ENCODE measurements at places on chromosomes 3 and 15.

DNA sequence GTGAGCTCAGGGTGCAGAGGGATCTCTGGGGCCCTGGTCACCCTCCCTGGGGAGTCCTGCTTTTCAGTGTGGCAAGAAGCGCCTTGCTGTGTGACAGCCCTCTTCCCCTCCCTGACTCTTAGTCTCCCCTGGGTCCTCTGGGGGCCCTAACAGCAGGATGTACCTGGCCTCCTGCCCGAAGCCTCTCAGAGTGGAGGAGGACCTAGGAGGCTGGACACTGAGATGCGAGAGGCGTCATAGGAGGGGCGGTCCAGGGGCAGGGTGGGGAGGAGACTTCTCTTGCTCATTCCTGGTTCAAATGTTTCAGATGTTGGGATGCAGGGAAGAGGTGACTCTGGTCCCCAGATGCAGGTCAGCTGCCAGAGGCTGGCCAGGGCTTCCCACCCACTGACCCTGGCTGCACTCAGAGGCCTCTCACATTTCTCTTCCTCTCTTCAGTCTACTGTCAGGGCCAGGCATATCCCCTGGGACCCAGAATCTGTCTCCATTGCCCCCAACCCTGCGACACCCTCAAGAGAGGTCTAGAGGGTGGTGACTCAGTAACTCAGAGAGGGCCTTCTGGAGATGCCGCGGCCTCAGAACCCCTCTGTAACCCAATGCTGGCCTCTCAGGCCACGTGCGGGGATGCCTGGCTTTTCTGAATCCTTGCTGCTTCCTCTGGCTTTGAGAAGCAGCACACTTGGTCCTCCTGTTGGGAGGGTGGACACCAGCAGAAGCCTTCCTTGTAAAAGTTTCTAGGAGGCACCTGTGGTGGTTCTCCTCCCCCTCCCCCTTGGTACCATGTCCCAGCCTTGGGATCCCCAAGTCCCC is 25.9 kb downstream of the SNX33 start:
- peak; percentile 77 for DNase-seq

DNA sequence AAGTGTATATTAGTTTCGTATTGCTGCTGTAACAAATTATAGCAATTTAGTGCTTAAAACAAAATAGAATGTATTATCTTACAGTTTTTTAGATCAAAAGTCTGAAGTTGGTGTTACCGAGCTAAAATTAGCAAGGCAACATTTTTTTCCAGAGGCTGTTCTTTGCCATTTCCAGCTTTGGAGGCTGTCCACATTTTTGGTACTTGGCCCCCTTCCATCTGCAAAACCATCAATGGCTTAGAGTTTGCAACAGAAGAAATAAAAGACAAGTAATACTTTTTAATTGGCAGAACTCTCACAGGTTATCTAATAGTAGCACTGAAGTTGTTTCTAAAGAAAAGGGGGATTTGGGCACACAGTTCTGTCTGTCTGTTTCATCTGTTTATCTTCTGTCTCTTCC is 1248.5 kb downstream of the ROBO1 start:
- DNase-seq, result no peak

GRCh38 chr15:91855684-91856489 is 2.4 kb downstream of the SLCO3A1 start:
- no peak for DNase-seq

GRCh38 chr3:59994732-59995304 is 945.0 kb upstream of the CFAP20DC start:
- DNase-seq, result no peak

DNA sequence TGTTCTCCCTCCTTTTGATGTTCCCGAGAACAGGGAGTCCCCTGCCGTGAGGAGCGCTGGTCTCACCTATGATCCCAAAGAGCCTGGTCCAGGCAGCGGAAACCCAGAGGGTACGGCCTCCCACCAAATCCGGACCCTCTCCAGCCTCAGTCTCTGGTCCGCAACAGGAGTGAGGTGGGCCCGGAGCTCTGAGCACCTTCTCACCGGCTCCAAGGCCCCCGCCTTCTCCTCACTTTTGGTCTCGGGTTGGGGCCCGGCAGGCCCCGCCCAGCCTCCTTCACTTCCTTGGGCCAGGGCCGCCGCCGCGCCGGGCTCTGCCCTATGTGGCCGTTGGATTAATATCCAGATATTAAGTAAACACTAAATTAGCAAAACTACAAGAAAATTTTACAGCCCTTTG is 5.7 kb upstream of the SKOR1 start:
- no peak for DNase-seq

DNA sequence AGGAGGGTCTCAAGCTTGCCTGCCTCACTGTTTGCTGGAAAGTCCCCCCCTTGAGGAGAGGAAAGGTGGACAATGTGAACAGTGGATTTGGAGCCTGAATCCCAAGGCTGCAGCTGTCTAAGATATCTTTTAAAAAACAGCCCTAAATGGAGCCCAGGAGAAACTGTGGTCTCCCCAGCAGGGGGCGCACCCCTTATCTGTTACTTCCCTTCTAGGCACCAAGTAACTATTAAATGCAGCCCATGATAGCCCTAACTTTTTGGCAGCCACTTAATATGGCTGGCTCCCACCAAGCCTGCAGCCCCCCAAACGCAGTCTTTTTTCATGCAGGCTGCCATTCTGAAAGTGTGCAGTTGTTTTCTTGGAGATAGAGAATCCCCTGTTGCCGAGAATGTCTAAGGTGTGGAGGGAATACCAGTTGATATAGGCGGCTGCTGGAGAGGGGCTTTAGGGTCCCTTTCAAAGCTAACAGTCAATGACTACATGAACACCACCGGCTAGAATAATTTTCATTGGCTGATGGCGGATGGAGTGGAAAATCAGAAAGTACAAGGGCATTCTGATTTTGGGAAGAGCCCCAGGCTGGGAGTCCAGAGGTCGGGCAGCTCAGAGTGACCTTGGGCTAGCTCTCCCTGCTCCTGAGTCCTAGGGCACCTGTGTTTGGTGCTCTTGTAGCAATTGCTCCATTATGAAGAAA is 1.3 kb downstream of the RHCG start:
- DNase-seq, result no peak

- DNase-seq, result no peak
Measured at GRCh38 chr3:67167481-67167880, 169.4 kb downstream of the KBTBD8 start.

DNA sequence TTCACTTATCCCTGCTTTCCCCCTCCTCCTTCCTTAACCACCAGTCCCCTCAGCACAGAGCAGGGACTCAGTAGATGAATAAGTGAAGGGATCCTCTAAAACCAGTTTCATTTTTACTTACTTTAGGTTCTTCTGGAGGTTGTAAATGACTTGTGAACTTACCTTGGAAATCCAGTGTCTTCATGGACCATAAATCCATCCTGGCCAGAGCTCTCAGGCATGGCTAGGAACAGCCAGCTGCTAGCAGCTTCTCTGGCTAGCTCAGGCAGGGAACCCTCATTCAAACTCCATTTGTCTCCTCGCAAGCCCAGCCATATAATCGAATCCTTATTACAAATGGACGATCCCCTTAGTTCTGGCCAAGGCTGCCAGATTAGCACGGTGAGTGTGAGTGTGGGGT is 78.5 kb downstream of the LRTM1 start:
- no peak for DNase-seq

DNA sequence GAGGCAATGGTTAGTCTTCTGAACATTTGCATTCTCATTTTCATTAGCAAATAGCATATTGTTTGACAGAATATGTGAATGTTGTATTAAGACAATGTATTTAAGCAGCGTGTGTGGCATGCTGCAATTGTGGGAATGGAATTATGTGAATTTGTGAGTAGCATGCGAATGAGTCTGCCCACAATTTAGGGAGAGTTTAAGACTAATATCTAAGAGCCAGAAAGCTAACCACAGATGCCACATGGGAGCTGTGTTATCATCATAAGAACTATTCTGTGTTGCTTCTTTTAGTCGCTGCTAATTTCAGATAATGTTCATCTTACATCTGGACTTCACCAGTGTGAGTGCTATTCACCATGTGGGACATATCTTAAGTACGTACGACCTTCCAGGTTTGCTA is 494.5 kb downstream of the RBMS3 start:
- DNase-seq, result no peak

GRCh38 chr3:171236265-171237008 is 209.9 kb upstream of the SLC2A2 start:
- no peak for DNase-seq

- DNase-seq, result no peak
Measured at GRCh38 chr3:52688266-52688665, 2.4 kb downstream of the GNL3 start.

GRCh38 chr3:31096661-31097395 is 202.4 kb upstream of the GADL1 start:
- no peak for DNase-seq
